Fibroblast of villous mesenchyme (primary cell): ENCODE measurements at places on chromosomes 2 and 18. TPM values are rescaled to one million over a fixed set of nuclear protein-coding genes. Genes with fewer than 3 reads are reported as not detected.

DNA sequence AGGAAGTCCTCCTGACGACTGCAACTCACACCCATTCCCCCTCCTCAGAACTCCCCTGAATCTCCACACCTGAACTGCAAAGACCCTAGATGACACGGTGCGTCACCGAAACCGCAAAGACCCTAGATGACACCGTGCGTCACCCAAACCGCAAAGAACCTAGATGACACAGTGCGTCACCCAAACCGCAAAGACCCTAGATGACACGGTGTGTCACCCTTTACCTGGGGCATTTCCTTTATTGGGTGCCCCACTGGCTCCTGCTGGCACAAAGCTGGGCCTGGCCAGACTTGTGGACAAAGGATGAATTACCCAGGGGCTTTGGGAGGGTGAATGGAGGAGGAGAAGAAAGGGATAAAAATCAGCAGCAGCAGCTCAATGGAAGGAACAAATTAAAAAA lies 123.8 kb downstream of the CELF4 start:
- DNase-seq, result no peak

GRCh38 chr18:40851014-40851429 lies 1104.0 kb upstream of the PIK3C3 start:
- peak; percentile 25 for DNase-seq

- no peak for DNase-seq
These were observed 165.6 kb downstream of the ACOXL start for GRCh38 chr2:110897966-110898365.

Gene ALPP
- total RNA-seq, result not detected in 2 replicates

Gene MEP1B
- total RNA-seq, result under 0.01 and 0.64 TPM in 2 replicates

Gene KANSL3
- total RNA-seq, result 35.4 and 37.4 TPM in 2 replicates
